ENCODE measurements at places on chromosomes 7 and 10.

DNA sequence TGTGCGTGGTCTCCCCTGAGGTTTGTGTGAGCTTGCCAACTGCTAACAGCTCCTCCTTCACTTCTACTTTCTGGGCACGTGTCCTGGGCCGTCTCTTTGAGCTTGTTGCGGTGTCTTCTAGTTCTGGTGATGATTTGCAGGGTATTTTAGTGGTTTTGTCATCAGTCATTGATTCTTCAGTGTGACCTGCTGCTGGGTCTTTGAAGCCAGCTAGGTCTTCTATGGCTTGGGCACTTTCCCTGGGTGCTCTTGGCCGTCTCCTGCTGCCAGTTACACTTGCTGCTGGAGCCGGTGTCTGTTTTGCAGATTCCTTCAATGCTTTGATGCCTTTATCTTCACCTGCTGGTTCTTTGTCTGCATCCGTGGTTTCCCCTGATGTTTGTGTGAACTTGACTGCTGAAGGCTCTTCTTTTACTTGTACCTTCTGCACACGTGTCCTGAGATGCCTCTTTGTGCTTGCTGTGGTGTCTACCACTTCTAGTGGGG lies 23.0 kb downstream of the MKI67 start:
- peak; percentile 72 for DNase-seq

- peak; percentile 34 for DNase-seq
These were observed 300 bp downstream of the ARHGAP21 start for GRCh38 chr10:24723386-24723787.

GRCh38 chr10:72981028-72981881 lies 26.6 kb upstream of the PLA2G12B start:
- DNase-seq, result no peak

DNA sequence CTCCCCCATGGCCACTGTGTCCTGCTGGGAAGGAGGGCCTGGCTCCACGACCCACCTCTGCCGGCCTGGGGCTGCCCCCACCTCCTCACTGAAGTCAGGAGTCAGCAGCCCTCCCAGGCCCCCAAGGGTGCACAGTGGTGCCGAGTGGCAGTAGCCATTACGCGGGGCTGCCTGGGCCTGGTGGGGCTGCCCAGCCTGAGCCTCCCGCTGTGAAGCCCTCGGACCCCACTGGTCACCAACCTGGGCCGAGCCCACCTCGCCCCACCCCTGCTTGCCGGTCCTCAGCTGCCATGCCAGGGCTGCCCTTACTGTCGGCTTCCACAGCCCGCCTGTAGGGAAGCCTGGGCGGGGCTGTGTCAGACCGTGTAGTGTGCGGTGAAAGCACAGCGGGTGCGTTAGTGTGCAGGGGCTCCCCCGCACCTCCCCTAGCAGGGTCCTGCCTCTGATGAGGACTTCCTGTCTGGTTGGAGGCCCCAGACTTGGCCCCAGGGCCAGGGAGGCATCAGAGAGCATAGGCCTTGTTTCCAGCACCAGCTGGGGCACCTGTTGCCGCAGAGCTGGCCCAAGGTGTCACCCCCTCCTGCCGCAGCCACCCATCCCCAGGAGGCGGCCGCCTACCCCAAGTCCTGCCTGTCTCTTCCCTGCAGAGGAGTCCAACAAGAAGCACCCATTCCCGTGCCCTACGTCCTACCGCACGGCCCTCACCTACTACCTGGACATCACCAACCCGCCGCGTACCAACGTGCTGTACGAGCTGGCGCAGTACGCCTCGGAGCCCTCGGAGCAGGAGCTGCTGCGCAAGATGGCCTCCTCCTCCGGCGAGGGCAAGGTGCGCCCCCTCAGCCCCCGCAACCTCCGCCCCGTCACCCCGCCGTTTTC lies 10.0 kb downstream of the TMEM120A start:
- no peak for DNase-seq

DNA sequence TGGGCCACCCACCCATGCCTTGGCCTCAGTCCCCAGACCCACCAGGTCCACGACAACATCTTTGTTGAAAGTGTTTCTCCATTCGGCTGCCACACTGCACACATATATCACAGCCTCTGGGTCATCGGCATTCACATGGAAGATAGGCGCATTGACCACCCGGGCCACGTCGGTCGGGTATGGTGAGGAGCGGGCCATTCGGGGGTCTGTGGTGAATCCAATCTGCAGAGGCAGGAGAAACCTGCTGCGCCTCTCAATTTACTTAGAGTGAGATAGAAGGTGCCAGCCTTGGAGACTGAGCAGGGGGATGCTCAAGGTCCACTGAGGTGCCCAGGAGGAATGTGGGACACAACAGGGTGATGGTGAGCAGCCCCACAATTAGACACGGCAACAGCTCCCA lies 16.4 kb downstream of the OGDHL start:
- DNase-seq, result no peak

DNA sequence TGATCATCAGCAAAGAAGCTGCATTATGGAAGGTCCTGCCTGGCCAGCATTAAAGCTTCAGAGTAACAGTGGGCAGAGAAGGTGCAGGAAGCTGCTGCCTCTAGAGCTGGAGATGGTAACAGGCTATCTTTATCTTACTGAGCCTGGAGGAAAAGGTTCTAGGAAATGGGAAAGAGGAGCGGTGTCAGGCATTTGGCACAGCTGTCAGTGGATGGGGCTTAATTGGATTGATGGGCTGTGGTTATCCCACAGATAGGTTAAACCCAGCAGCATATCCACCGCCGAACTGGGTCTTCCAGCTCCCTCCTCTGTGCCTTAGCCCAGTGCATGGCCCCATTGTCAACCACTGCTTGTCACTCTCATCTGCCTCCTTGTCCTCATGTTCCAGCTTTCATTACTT lies 127.6 kb downstream of the CCNY start:
- no peak for DNase-seq

DNA sequence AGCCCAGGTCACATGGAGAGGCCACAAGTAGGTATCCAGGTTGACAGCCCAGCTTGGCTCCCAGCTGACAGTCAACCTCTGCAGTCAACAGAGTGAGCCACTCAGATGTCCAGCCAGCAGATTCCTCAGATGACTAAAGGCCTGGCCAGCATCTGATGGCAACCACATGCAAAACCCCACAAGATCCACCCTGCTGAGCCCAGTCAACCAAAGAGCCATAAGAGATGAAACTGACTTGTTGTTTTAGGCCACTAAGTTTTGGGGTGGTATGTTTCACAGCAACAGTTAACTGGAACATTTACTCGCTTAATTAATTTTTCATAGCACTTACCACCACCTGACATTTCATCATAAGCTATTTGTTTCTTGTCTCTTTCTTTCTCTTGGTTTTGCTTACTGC lies 107.3 kb upstream of the KDM7A start:
- no peak for DNase-seq

GRCh38 chr7:154902600-154903082 lies 100.3 kb downstream of the PAXIP1 start:
- no peak for DNase-seq
